Brain pericyte (primary cell): ENCODE measurements at places on chromosomes 1 and 21.

DNA sequence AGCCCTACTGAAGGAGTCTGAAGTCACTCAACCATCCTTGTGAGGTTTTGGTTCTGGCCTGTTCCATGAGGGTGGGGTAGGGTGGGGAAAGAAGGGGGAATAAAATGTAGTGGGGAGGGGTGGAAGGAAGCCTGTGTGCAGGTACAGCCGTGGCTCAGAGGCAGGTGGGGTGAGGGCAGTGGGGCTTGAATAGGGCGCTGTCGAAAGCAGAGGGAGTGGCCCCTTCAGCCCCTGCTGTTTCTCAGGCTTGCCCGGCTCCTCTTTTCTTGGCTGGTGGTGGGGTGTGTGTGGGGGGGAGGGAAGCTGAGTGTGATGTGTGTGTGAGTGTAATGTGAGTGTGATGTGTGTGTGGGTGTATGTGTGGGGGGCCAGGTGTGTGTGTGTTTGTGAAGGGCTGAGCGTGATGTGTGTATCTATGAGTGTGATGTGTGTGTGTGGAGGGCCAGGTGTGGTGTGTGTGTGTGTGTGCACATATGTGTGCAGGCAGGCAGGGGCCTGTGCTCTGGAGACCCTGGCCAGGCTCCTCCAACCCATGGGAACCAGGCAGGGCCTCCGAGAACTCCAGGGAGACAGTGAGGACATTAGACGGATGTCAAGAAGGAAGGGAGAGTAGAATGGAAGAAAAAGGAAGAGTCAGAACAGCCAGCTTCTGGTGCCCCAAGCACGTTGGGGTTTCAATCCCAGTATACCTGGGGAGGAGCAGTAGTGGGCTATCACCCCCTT lies 9.0 kb downstream of the SOX13 start:
- no peak for DNase-seq

GRCh38 chr1:111369177-111369576 lies 58.4 kb downstream of the OVGP1 start:
- DNase-seq: no peak

- no peak for DNase-seq
Observed at GRCh38 chr1:234708700-234709395, 98.9 kb upstream of the IRF2BP2 start.

- DNase-seq: no peak
Observed at GRCh38 chr1:151352021-151352718, 5.1 kb upstream of the RFX5 start.

DNA sequence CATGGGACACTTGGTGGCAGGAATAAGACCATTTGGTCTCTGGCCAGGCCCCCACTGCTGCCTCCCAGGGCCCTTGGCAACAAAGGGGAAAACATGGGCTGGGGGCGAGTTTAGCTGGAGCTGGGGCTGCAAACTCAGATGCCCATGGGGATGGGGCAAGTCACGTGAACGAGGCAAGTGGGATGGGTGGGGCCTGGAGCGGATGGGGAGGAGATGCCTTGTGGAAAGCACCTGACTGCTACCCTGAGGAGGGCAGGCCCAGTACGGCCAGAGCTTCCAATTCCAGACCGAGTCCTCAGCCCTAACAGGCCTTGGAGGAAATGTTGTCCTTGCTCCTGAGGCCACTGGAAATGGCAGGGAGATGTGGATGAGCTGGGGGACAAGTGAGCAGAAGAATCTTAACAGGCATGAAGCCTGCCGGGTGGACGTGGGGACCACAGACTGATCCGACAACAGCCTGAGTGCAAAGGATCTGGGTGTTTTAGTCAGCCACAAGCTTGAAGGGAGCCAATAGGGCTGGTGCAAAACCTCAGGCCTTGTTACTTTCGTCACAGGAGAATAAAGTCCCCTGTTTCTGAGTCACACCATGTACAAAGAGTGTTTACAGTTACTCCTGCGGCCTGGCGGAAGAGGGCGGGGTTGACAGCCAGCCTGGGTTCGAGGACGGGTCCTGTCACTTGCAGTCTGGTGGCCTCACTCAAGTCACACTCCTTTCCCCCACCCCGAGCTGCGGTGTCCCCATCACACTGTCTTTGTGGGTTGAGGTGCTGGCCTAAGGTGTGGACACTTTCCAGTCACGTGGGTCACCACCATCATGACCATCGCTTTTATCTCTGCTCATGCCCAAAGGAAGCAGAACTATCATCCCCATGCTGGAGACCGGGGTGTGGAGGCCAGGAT lies 19.1 kb downstream of the RUNX3 start:
- DNase-seq: no peak

GRCh38 chr1:89465201-89465600 lies 59.4 kb upstream of the LRRC8B start:
- DNase-seq: no peak

DNA sequence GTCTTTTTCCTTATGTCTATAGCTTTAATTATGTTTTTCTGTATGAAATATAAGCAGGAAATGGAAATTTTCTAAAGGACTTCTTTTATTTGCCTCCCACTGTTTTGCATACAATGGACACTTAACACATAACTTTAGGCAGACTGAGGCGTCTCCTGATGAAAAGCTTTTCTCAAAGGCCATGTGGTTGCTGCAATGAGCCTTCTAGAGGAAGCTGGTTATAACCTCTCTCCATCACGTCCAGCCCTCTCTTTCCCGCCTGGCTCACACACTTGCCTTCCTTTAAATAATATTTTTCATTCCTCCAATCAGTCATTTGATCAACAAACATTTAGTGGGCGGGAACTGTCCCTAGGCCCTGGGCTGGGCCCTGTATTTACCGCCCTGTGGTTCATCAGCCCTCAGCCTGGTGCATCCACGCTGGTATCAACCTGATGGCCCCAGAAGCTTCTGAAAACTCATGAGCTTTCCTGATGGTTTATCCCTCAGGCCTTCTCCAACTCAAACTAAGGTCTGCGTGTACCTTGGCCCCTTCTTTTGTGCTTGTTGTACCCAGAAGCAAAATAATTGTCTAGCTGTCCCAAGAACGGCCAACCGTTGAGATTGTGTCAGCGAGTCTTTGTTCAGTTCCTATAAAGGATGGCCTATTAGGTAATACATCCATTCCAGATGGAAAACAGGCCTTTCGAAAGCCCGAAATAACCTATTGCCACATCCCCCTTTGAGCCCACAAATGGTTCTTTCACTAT lies 75.3 kb upstream of the LYST start:
- DNase-seq: no peak

GRCh38 chr1:53026254-53026653 lies 35.8 kb upstream of the PODN start:
- DNase-seq: no peak

DNA sequence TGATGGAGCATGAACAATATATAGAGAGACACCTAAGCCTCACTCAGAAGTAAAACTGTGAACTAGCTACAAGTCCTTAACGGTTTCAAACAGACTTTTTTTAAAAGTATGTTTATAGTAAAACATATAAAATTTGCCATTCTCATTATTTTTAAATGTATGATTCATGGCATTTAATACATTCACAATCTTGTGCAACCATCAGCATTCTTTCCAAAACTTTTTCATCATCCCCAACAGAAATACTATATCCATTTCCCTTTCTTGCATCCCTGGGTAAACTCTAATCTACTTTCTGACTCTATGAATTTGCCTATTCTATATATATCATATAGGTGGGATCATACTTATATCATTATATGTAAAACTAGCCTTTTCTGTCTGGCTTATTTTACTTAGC lies 25.5 kb downstream of the EVI5 start:
- no peak for DNase-seq

- no peak for DNase-seq
Observed at GRCh38 chr1:25664357-25665199, 48.0 kb downstream of the MAN1C1 start.

DNA sequence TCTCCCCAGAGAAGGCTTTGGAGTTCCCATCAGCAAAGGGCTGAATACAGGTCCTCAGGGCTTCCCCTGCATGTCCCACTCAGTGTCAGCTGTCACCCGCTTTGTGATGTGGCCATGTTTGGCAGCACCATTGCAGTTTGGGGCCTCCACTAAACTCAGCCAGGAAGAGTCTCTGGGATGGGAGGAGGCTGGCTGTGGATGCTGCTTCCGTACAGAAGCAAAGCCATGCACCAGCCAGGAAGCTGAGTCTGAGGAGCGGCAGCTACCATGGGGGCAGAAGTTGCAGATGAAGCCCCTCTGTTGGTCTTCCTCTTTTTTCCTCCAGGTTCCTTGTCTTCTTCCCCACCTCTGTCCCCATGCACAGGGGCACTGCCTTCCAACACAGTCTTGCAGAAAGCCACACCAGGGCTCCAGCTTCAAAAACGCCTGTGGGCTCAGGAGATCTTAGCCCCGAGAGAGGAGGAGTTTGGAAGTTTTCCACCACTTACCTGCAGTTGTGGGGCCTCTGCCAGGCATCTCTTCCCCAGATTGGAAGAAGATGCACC lies 416.8 kb downstream of the NPHP4 start:
- no peak for DNase-seq

DNA sequence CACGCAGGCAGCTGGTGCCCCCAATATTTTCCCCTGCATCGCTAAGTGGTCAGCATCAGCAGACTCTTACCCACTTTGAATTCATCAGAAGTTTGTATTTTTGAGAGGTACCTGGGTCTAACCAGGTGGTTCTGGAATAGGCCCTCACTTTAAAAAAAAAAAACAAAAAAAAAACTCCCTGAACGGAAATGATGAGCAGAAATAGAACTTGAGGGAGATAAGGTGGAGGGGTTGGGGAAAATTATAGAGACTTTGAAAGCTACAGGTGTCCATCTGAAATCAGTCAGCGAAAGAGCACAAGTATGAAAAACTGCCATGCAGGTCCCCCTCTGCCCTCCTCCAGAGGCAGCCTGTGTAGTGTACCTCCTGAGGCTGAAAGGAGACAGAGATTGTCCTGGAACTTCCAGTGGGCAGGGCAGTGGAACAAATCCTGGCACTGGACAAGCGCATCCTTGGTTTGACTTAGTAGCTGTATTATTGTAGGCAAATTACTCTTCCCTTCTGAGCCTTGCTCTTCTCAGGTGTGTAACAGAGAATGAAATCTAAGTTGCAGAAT lies 1.2 kb downstream of the SLAMF7 start:
- DNase-seq: no peak

GRCh38 chr21:43361493-43362296 lies 65.2 kb downstream of the SIK1 start:
- DNase-seq: no peak
